ENCODE measurements at places on chromosomes 6 and 20.

DNA sequence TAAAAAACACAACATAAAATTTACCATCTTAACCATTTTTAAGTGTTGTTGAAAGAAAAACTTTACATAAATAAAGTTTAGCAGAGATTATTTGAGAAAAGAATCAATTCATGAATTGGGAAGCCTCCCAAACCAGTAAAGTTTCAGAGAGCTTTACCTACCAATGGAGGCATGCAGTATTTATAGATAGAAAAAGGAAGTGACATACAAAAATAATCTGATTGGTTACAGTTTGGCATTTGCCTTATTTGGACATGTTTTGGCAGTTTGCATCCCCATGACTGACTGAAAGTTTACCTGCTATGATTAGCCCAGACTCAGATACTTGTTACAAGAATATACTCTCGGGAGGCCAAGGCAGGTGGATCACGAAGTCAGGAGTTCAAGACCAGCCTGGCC lies 3.7 kb upstream of the CMTR1 start:
- no peak overlapping the region for H3K4me3 ChIP-seq
- H3K36me3 ChIP-seq = no peaks in the 10 kb centered on the region
- no peaks in the 10 kb centered on the region for H3K4me1 ChIP-seq
- no peak overlapping the region for H3K27ac ChIP-seq
- H3K27me3 ChIP-seq = no peaks in the 10 kb centered on the region

- no peaks in the 10 kb centered on the region for H3K27me3 ChIP-seq
- no peak overlapping the region for H3K4me3 ChIP-seq
- no peak for DNase-seq
- H3K36me3 ChIP-seq = no peaks in the 10 kb centered on the region
- H3K27ac ChIP-seq = no peak overlapping the region
- no peaks in the 10 kb centered on the region for H3K4me1 ChIP-seq
Measured at GRCh38 chr6:5403609-5404008, 142.3 kb downstream of the FARS2 start.

GRCh38 chr20:21273755-21274386 lies 29.3 kb upstream of the XRN2 start:
- no peak for DNase-seq
- H3K27ac ChIP-seq = no peak overlapping the region
- no peaks in the 10 kb centered on the region for H3K4me1 ChIP-seq
- no peaks in the 10 kb centered on the region for H3K36me3 ChIP-seq
- H3K27me3 ChIP-seq = no peaks in the 10 kb centered on the region
- H3K4me3 ChIP-seq = no peak overlapping the region

- H3K36me3 ChIP-seq = no peaks in the 10 kb centered on the region
- DNase-seq = no peak
- H3K27me3 ChIP-seq = no peaks in the 10 kb centered on the region
- no peak overlapping the region for H3K4me3 ChIP-seq
Measured at GRCh38 chr20:7722564-7722963, 217.7 kb downstream of the HAO1 start.

DNA sequence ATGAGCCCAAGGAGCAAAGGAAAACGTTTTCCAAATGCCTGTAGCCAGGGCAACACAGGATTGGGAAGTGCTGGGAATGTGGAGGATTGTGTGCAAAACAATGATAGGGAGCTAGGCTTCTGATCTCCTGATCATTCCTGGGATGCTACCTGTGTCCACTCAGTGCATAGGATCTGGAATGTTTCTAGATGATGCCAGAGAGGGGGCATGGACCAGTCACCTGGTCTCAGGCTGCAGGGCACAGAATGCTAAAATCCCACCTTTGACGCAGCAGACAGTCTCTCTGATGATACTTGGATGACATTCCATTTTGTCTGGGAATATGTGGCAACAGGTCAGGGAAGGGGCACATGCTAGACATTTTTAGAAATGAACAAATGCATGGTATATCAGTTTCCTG lies 128.9 kb downstream of the CLIC5 start:
- no peak overlapping the region for H3K4me3 ChIP-seq
- H3K27ac ChIP-seq = no peak overlapping the region
- DNase-seq = no peak
- H3K36me3 ChIP-seq = no peaks in the 10 kb centered on the region
- peaks cover 13% of the 10 kb centered on the region for H3K27me3 ChIP-seq

DNA sequence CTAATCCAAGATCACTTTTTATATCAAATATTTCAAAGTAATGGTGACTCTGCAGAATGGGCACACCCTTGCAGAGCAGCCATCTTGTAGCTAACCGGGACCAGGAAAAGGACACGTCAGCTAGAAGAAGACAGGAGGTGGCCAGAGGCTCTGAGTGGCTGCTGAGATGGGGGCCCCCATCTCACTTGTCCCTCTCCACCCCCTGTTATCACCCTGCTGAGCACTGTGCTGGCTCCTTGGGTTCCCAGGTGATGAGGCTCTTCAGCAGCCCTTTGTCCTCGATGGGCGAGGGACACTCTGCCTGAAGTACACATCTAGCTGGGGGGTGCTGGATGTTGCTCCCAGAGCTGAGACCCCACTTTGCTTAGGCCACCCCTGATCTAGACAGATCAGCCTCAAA lies 126.3 kb downstream of the UST start:
- DNase-seq = no peak
- H3K36me3 ChIP-seq = no peaks in the 10 kb centered on the region
- no peaks in the 10 kb centered on the region for H3K4me1 ChIP-seq
- H3K27me3 ChIP-seq = no peaks in the 10 kb centered on the region
- H3K4me3 ChIP-seq = no peak overlapping the region
- H3K27ac ChIP-seq = no peak overlapping the region

GRCh38 chr6:5302220-5302946 lies 41.1 kb downstream of the FARS2 start:
- H3K27ac ChIP-seq = no peak overlapping the region
- DNase-seq = no peak
- no peak overlapping the region for H3K4me3 ChIP-seq
- H3K27me3 ChIP-seq = no peaks in the 10 kb centered on the region
- H3K36me3 ChIP-seq = no peaks in the 10 kb centered on the region
- H3K4me1 ChIP-seq = peaks cover 18% of the 10 kb centered on the region

DNA sequence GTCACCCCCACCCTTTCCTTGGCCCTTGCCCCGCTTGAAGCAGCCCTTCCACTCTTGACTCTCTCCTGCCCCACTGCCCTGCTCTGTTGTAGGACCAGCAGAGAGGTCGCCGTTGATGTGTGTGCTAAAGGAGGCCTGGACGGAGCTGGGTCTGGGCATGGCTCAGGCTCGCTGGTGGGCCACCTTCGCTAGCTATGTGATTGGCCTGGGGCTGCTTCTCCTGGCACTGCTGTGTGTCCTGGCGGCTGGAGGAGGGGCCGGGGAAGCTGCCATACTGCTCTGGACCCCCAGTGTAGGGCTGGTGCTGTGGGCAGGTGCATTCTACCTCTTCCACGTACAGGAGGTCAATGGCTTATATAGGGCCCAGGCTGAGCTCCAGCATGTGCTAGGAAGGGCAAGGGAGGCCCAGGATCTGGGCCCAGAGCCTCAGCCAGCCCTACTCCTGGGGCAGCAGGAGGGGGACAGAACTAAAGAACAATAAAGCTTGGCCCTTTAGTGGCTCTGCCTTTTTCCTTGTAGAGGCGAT lies 3.0 kb downstream of the SMPD2 start:
- H3K27me3 ChIP-seq = no peaks in the 10 kb centered on the region
- H3K27ac ChIP-seq = no peak overlapping the region
- H3K4me1 ChIP-seq = no peaks in the 10 kb centered on the region
- no peak overlapping the region for H3K4me3 ChIP-seq
- no peak for DNase-seq
- H3K36me3 ChIP-seq = no peaks in the 10 kb centered on the region

- no peak overlapping the region for H3K4me3 ChIP-seq
- no peak for DNase-seq
- H3K4me1 ChIP-seq = peaks cover 5% of the 10 kb centered on the region
- no peaks in the 10 kb centered on the region for H3K27me3 ChIP-seq
Measured at GRCh38 chr6:109475625-109476024, 7.4 kb downstream of the ZBTB24 start.

GRCh38 chr6:105519954-105520353 lies 117.1 kb upstream of the PREP start:
- H3K4me3 ChIP-seq = no peak overlapping the region
- DNase-seq = no peak
- no peak overlapping the region for H3K27ac ChIP-seq
- no peaks in the 10 kb centered on the region for H3K36me3 ChIP-seq

- no peak overlapping the region for H3K4me3 ChIP-seq
- H3K36me3 ChIP-seq = no peaks in the 10 kb centered on the region
- H3K27me3 ChIP-seq = no peaks in the 10 kb centered on the region
- no peak for DNase-seq
- H3K27ac ChIP-seq = no peak overlapping the region
- H3K4me1 ChIP-seq = no peaks in the 10 kb centered on the region
Measured at GRCh38 chr6:23547851-23548250, 578.2 kb upstream of the NRSN1 start.

DNA sequence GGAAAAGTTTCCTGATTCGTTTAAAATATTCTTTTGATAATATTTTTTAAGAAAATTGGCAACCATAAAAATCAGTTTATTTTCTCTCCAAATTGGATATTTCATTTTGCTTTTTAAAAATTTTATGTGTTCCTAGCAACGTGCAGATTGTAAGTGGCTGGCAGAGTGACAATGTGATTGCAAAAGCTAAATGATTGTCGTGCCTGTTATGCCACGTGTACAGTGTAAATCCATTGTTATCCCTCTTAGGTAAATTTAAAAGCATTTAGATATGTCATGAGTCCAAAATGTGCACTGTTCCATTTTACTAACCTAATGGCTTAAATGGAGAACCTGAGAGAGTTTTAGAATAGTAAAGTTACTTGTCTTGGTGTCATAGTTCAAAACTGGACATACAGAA lies 94.4 kb upstream of the ADGRF4 start:
- H3K4me3 ChIP-seq = no peak overlapping the region
- H3K27ac ChIP-seq = no peak overlapping the region
- no peaks in the 10 kb centered on the region for H3K27me3 ChIP-seq
- H3K4me1 ChIP-seq = no peaks in the 10 kb centered on the region
- DNase-seq = no peak

DNA sequence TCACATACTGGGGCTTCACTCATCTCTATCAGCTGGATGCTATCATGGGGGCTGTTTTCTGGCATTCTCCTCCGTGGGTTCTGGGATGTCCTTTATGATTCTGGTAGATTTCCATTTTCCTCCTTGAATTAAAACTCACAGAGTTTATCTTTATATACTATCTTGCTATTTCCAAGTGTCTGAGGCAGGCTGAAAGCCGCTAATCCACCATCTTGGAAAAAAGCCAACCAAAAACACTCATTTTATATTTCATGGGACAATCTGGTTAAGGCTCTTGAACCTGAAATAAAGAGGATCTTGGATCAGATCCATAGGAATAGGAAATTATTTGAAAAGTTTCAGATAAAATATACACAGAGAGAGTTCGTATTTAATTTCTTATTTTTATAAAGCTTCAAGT lies 86.0 kb downstream of the AFG1L start:
- H3K27me3 ChIP-seq = no peaks in the 10 kb centered on the region
- H3K4me1 ChIP-seq = peaks cover 9% of the 10 kb centered on the region
- peak; percentile 52 for DNase-seq
- no peak overlapping the region for H3K27ac ChIP-seq
- no peaks in the 10 kb centered on the region for H3K36me3 ChIP-seq

- no peak for DNase-seq
- peaks cover 35% of the 10 kb centered on the region for H3K36me3 ChIP-seq
- no peaks in the 10 kb centered on the region for H3K27me3 ChIP-seq
- no peak overlapping the region for H3K4me3 ChIP-seq
Measured at GRCh38 chr6:32181915-32182529, 2.0 kb downstream of the AGER start.

- H3K4me3 ChIP-seq = no peak overlapping the region
- no peaks in the 10 kb centered on the region for H3K36me3 ChIP-seq
- no peaks in the 10 kb centered on the region for H3K27me3 ChIP-seq
- DNase-seq = no peak
Measured at GRCh38 chr6:13990796-13991195, 66.0 kb downstream of the RNF182 start.

GRCh38 chr6:11429577-11429976 lies 108.0 kb upstream of the TMEM170B start:
- H3K4me3 ChIP-seq = no peak overlapping the region
- no peak overlapping the region for H3K27ac ChIP-seq
- DNase-seq = peak; percentile 64
- peaks cover 24% of the 10 kb centered on the region for H3K4me1 ChIP-seq

GRCh38 chr6:24799541-24799915 lies 811 bp upstream of the ARMH2 start:
- DNase-seq = no peak
- no peak overlapping the region for H3K27ac ChIP-seq
- no peaks in the 10 kb centered on the region for H3K27me3 ChIP-seq
- H3K4me1 ChIP-seq = peaks cover 10% of the 10 kb centered on the region
- H3K36me3 ChIP-seq = no peaks in the 10 kb centered on the region

- H3K4me3 ChIP-seq = no peak overlapping the region
- no peak overlapping the region for H3K27ac ChIP-seq
- H3K4me1 ChIP-seq = no peaks in the 10 kb centered on the region
- no peaks in the 10 kb centered on the region for H3K36me3 ChIP-seq
- peaks cover 20% of the 10 kb centered on the region for H3K27me3 ChIP-seq
- DNase-seq = no peak
Measured at GRCh38 chr20:63232235-63233060, 3.3 kb upstream of the BIRC7 start.

- H3K4me1 ChIP-seq = peaks cover 4% of the 10 kb centered on the region
- no peak for DNase-seq
- H3K36me3 ChIP-seq = no peaks in the 10 kb centered on the region
- H3K27ac ChIP-seq = no peak overlapping the region
- H3K27me3 ChIP-seq = no peaks in the 10 kb centered on the region
Measured at GRCh38 chr6:18467741-18468502, 80.8 kb downstream of the RNF144B start.

DNA sequence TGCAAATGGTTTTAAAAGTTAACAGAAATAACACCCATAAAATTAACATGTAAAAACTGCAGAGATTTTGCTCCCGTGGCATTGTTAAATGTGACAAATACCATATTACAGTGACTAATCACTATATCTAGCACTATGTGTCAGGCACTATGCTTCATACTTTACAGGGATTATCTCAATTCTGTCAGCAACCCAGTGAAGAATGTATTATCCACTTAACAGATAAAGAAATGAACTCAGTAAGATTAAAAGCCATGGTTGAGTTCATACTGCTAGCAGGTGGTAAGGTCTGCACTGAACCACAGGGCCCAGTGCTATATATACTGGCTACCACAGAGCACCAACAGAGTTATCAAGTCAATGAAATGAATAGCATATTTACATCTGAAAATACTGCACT lies 65.4 kb downstream of the RWDD2A start:
- H3K4me1 ChIP-seq = peaks cover 20% of the 10 kb centered on the region
- no peak overlapping the region for H3K4me3 ChIP-seq
- no peaks in the 10 kb centered on the region for H3K27me3 ChIP-seq
- peaks cover under 1% of the 10 kb centered on the region for H3K36me3 ChIP-seq
- H3K27ac ChIP-seq = peak overlapping the region; percentile 26
- peak; percentile 84 for DNase-seq

DNA sequence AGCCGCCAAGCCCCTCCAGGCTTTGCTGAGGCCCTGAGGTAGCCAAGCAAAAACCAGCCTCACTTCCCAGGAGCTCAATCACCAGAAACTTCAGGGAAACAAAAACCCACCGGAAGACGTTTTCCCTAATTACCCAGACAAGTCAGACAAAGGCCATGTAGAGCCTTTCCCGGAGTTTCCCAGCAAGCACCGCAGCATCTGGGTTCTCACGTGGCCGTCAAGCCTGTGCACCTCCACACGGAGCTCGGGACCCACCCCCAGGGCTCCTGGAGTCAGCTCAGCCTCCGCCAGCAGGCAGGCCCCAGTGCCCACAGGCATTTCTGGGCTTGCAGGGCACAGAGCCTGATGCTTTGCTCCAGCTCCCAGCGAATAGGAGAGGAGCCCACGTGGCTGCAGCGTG lies 10.1 kb upstream of the MRGBP start:
- no peaks in the 10 kb centered on the region for H3K36me3 ChIP-seq
- H3K27ac ChIP-seq = peak overlapping the region; percentile 16
- no peak for DNase-seq
- H3K27me3 ChIP-seq = no peaks in the 10 kb centered on the region
